ENCODE measurements at places on chromosomes 1 and 21.

- no peak for DNase-seq
Observed at GRCh38 chr1:185132534-185132933, 24.2 kb downstream of the TRMT1L start.

DNA sequence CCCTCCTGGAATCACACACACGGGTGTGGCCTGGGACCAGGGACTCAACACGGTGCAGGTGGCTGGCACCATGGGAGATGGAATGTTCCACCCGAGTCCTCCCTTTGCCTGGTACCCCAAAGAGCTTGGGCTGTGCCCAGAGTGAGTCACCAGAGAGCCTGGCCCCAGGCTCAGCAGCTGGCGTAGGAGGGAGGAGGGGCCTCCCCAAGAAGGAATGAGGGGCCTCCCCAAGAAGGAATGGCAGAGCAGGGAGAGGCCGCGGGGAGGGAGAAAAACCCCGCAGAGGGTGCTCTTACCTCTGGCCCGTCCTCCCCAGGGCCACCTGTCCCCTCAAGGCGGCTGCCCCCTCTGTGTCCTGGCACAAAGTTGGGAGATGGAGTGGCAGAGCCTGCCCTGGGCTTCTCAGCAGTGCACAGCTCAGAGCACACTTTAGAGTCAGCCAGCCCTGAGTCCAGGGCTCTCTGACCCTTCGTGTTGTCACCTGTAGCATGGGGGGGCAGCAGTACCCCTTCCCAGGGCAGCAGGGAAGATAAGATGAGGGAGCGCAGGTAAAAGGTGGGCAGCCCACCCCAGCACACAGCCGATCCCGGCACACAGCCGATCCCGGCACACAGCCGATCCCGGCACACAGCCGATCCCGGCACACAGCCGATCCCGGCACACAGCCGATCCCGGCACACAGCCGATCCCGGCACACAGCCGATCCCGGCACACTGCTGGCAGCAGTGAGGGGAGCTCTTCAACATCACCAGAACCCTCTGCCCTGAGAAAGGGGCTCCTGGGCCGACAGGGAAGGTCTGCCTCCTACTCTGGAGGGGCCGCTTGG is 20.2 kb upstream of the KCNAB2 start:
- DNase-seq: no peak

GRCh38 chr1:43711524-43712386 is 4.4 kb downstream of the ST3GAL3 start:
- no peak for DNase-seq

GRCh38 chr1:98355656-98356383 is 305.7 kb upstream of the SNX7 start:
- DNase-seq: no peak

DNA sequence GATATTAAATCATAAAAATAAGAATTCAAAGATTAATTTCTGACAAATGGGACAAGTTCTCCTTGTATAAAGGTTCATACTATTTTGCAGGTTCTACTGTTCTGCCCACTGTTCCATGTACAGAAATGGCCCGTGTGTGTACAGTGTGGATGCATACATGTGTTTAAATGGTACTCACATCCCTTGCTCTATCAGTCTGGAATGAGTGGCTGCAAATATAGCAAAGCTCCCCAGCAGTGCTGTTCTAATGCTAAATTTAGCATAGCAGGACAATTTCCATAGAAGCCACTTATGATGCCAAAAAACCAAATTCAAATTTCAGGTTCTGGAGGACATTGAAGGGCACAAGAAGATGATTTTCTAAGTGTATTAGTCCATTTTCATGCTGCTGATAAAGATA is 9.4 kb upstream of the SEC16B start:
- DNase-seq: no peak

GRCh38 chr1:83692524-83693381 is 306.2 kb downstream of the TTLL7 start:
- DNase-seq: peak; percentile 68

GRCh38 chr1:51714374-51715019 is 97.6 kb downstream of the OSBPL9 start:
- DNase-seq: no peak

DNA sequence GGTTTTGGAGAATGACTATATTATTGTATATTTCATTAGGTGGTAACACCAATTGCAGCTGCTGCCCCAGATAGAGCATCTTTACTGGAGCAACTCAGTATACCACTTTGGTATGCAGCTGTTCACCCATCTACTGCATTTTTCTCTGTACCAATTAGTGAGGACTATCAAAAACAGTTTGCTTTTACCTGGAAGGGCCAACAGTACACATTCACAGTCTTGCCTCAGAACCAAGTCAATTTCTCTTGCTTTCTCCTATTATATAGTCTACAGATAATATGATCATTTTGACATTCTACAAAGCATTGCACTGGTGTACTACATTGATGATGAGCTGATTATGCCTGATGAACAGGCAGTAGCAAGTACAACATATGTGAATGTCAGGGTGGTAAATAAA is 99.3 kb downstream of the PTPRU start:
- DNase-seq: no peak

DNA sequence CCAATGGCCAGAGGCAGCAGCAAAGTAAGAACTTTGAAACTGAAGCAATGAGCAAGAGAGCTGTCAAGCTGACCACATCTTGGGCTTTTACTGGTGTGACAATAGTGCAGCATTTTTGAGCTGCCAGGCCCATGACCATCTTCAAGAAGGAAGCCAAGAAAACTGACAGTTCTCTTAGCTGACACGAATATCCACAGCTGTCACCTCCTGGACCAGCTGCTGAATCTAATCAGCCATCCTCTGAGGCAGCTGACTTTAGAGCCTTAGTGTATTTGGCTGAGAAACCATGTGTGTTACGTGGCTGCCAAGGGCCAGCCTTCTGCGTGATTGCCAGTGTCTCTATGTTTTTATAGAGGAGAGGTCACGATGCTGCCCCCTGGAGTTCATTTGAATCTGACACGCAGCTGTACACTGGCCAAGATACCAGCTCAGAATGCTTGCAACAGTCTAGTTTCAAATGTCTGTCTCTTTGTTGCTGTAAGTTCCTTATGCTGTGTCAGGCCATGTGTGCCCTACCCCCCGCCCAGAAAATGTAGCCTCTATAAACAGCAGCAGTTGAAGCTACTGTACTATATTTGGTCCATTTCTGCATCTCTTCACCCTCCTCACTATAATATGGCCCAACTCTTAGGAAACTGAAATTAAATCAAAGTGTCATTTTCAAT is 39.7 kb downstream of the PALMD start:
- peak; percentile 54 for DNase-seq

DNA sequence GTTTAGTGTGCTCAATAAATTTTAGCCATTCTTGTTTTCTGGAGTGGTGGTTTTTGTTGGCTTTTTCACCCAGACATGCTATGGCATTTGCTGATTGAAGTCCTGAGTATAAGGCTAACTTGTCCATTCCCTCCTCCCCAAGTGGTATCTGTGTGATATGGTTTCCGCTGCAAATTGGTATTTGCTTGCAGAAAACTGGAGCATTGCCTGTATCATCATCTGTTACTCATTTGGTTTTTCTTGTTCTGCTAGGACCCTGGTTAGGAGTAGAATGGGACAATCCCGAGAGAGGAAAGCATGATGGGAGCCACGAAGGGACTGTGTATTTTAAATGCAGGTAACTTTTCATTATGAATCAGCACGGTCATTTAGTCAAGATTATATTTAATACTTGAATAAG is 34.0 kb downstream of the TBCE start:
- no peak for DNase-seq

DNA sequence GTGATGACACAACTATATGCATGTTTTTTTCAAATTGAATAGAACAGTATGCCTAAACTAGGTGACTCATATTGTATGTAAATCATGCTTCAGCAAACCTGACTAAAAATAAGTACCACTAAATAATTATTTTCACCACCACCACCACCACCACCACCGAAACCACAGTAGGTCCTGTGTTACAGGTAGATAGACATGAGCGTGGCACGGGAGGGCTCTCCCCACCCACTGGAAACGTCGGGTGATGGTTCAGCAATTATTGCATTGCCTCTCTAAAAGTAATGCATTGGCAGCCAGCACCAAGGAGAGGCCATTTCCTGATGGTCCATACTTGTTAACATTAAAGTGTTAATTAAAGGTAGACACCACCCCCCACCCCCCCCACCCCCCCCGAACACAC is 297.0 kb upstream of the NCAM2 start:
- DNase-seq: no peak

- DNase-seq: no peak
Observed at GRCh38 chr1:176820391-176821031, 344.0 kb downstream of the ASTN1 start.

DNA sequence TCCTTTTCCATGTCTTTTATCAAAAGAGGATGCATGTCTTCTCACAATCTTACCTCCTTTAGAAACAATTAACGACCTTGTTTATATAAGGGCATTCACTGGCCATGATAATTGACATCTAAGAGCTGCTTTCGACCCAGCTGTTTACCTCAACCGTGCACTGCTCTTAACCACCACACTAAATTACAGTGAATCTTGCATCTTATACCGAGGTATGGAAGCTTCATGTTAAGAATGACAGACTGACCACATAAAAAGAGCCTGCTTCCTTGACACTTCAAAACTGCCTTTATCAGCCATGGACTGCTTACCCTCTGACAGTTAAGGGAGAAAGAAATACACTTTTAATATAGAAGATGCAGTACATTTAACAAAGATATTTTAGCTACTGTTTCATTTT is 301.7 kb upstream of the LYPLAL1 start:
- DNase-seq: no peak

DNA sequence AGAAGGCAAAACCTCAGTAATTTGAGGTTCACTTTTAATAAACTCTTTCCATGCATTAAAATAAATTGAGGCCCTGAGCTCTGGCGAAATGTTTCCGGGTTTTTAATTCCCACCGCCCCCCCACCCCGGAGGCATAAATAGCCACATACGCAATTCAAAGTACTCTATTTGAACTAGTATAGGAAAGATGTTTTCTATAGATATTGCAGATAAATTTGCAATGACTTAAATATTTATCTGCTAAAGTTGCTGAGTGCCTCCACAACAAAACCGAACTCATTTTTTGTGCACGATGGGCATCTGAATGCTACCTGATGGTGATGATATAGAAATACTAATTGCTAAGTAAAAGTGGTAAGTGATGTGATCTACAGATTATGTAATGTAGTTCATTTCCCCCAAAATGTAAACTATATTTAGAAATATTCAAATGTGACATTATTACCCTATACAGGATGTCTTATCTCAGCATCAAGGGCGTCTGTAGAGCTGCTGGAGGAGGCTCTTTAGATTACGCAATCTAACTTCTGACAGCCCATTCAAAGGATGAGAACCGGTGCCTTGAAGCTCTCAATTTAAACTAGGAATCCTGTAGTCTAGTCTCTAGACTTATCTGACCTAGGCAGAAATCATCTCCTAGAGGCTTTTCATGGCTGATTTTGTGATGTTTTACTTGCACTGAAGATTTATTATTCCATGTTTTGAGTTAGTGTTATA is 8.5 kb downstream of the IRF2BP2 start:
- no peak for DNase-seq

DNA sequence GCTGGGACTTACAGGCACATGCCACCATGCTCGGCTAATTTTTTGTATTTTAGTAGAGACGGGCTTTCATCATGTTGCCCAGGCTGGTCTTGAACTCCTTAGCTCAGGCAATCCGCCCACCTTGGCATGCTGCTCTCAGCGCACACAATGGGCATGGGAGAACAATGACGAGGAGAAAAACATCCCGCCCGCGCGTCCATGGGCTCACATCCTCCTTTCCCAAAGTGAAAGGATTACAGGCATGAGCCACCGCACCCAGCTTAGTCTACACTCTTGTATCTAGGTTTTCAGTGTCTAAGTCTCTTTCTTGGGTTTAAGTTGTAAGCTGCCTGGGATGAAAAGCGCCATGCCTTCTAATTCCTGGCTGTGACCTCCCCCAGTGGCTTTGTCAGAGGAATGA is 37.9 kb downstream of the CDK18 start:
- DNase-seq: no peak

GRCh38 chr1:22803833-22804232 is 93.2 kb downstream of the EPHB2 start:
- DNase-seq: no peak

GRCh38 chr1:220873868-220874655 is 5.2 kb upstream of the HLX start:
- DNase-seq: no peak

GRCh38 chr1:213783893-213784292 is 203.9 kb upstream of the PROX1 start:
- no peak for DNase-seq

- no peak for DNase-seq
Observed at GRCh38 chr1:186476264-186477040, 15.5 kb upstream of the PDC start.

DNA sequence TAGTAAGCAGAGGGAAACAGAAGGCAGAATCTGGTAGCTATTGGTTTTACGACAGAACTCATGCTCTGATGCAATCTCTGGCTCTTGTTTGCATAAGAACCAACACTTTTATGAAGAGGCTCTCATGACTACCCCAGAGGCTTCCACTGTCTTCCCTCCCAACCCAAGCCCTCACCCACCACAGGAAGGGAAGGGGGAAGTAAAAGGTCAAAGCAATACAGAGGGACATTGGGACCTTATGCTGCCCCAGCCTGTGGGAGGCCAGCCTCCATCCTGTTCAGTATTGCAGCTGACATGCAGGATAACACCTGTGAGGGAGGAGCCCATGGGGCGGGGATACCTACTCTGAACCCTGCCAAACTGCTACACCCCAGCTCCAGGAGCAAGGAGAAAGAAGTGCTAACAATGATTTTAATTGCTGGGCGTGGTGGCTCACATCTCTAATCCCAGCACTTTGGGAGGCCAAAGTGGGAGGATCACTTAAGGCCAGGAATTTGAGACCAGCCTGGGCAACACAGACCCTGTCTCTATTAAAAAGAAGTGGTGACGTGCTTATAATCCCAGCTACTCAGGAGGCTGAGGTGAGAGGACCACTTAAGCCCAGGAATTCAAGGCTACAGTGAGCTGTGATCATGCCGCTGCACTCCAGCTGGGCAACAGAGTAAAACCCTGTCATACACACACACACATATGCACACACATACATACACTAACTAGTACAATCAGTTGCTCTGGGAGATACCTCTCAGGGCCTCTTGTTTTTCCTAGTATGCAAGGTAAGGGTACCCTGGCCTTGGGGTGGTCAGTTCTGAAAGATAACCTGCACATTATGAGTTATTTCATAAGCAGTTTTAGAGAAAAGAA is 9.5 kb downstream of the MR1 start:
- no peak for DNase-seq

DNA sequence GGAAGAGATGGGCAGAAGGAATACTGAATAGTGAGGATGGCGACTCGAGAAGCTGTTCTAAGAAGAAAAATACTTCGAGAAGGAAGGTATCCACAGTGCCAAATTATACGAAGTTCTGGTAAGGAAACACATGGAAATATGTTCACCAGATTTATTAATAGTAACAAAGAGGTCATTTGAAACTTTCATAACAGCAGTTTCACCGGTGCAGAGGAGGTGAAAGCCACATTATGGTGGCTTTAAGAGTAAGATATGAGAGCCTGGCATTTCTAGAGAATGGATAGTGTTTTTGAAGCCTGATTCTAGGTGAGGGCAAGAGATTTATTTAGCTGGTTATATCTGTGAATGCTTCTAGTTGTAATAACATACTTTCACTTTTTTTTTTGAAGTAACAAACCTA is 56.2 kb downstream of the DPYD start:
- DNase-seq: no peak

- DNase-seq: no peak
Observed at GRCh38 chr1:98388441-98388840, 273.1 kb upstream of the SNX7 start.
